WTC11 (cell line): ENCODE measurements at places on chromosomes 12 and 14.

GRCh38 chr14:61532123-61532505 is 163.2 kb upstream of the HIF1A start:
- DNase-seq = no peak

- no peak for DNase-seq
Measured at GRCh38 chr14:92499234-92499633, 14.3 kb upstream of the RIN3 start.

DNA sequence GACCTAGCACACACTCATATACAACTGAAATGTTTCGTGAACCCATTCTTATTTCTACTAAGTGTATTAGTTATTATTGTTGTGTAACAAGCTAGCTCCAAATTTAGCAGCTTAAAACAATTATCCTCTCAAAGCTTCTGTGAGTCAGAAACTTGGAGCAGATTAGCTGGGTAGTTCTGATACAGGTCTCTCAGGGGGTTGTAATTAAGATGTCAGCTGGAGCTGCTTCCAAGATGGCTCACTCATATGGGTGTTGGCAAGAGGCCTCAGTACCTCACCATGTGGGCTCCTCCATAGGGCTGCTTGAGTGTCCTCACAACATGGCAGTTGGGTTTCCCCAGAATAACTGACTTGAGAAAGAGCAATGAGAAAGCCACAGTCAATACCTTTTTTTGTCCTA is 9.8 kb downstream of the GPR135 start:
- DNase-seq = no peak

DNA sequence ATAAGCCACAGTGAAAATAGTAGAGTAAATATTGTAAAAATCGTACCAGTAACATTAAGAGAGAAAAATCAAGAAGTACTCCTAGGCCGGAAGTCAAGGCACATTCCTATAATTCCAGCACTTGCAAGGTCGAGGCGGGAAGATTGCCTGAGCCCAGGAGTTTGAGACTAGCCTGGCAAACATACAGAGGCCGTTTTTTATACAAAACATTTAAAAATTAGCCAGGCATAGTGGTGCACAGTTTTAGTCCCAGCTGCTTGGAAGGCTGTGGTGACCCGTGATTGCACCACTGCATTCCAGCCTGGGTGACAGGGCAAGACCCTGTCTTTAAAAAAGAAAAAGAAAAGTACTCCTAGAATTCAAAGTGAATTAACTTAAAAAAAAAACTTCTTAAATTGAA is 341.8 kb downstream of the C12orf50 start:
- peak; percentile 18 for DNase-seq

DNA sequence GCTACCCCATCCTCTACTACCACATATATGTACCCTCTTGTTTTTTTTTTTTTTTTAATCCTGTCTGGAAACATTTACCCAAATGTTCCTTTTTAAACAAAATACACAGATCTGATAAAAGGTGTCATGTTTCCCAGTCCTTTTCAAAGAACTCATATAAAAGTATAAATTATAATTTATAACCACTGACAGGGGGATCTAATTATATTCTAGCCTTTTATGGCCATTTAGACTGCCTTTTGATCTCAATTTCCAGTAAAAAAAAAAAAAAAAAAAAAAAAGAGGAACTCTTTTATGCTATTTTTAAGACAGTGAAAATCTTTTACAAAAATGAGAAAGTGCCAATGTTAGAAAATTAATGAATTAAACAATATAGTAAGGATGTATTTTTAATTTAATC is 65.0 kb downstream of the NAV3 start:
- DNase-seq = no peak

GRCh38 chr12:121124402-121125109 is 8.1 kb upstream of the P2RX7 start:
- DNase-seq = no peak

DNA sequence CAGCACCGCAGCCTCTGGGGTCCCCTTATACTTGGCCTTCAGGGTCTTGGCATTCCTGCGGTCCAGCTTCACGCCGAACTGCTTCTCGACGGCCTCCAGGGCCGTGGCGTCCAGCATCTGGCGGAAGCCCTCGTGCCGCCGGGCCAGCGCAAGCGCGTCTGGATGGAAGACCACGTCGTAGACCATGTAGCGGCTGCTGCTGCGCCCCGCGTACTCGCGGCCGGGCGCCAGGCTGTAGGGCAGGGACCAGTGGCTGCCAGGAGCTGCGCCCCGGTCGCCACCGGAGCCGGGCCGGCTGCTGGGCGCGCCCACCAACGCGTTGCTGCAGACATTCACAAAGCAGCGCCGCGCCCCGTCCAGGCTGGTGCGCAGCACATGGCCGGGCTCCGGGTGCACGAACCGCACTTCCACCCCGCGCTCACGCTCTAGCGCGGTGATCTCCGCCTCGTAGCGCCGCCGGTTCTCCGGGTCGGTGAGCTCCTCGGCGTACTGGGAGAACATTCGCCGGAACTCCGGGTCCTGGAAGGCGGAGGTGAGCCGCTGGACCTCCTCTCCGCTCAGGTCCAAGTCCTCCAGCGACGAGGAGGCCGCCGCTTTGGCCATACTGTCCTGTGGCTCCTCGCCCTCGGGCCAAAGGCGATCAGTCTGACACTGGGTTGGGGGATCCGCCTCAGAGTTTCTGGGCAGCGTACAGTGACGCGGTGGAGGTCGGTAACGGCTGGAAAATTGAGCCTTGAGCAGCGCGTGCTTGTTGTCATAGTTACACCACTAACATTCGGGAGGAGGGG is at the start of gene DNAAF2:
Gene DNAAF2, minus strand, starts transcription at position 698 of the 788 bp plus-strand sequence. Its CDS starts 95 bp downstream, at position 603.
- peak; percentile 57 for DNase-seq

DNA sequence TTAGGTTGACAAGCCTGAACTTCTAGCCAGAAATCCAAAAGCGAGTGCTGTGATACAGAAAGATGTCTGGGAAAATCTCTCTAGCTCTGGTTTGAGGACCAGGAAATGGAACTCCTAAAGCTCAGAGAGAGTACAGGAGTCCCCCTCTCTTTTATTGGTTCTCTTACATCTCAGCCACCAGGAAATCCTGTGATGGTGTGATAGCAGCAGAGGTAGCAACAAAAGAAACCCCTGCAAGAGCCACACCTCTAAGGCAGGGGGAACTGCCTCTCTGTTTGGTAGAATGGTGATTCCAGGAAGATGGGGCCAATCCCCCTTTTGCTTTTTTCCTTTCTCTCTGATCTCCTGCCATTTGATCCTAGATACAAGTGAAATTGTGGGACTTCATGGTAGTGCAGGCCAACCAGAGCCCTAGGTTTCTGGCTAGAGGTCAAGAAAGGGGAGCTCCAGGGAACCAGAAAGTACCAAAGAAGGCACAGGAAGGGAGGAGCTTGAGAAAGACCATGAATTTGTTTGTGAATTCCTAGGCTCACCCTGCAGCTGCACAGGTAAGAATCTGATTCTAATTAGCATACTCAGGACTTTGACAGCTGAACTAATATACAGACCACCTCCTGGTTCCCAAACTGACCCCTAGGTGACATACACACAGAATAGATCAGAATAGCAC is 88.5 kb downstream of the PAPLN start:
- DNase-seq = no peak

- no peak for DNase-seq
Measured at GRCh38 chr14:32047791-32048190, 29.3 kb upstream of the ARHGAP5 start.

GRCh38 chr12:111748151-111748672 is 18.5 kb upstream of the ALDH2 start:
- no peak for DNase-seq

DNA sequence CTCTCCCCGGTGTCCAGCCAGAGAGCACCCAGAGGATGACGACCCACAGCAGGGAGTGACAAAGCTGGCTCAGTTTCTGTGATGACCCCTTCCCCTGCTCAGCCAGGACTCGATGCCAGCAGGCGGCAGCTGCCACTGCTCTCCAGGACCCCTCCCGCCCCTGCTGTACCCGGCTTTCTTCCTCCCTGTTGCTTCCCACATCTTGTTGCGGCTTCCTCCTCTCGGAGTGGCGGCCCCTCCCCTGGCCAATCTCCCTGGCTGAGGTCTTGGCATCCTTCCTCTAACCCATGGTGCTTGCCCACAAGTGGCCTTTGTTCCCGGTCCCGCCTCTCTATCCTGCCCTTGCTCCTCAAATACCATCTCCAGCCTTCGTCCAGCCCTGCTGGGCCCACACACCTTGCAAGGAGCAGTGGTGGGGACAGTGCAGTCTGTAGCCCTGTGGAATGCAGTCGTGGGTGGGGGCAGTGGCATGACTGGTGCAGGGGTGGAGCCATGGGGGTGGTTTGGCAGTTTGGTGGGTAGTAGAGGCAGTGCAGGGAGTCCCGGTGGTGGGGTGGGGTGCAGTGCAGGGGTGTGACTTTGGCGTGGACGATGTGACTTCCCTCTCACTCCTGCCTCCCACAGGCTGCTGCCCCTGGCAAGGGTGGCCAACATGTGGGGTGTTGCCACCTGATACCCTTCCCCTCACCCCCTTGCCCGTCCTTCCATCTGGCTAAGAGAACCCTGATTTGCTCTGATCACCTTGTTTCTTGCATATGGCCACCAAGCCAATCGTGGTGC is 16.3 kb upstream of the BEGAIN start:
- DNase-seq = no peak

GRCh38 chr14:34003691-34004090 is 52.8 kb upstream of the EGLN3 start:
- DNase-seq = no peak

DNA sequence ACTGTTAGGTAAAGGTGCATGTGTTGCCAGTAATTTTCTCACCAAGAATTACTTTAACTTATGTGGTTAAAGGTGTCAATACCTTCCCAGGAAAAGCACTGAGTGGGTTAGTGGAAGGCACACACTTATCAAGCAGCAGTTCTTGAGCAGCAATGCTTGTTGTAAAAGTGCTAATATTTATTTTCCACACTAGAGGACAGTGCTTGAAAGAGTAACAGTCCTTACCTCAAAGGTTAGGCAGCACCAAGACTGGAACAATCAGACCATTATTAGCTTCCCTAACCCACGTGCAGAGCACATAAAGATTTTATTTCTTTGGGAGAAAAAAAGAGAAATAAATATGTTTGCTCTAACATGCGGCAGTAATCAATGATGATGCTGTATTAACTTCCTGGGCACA is 48.8 kb upstream of the KRR1 start:
- DNase-seq = no peak

- DNase-seq = no peak
Measured at GRCh38 chr12:27331927-27332324, 710 bp upstream of the BMAL2 start.

DNA sequence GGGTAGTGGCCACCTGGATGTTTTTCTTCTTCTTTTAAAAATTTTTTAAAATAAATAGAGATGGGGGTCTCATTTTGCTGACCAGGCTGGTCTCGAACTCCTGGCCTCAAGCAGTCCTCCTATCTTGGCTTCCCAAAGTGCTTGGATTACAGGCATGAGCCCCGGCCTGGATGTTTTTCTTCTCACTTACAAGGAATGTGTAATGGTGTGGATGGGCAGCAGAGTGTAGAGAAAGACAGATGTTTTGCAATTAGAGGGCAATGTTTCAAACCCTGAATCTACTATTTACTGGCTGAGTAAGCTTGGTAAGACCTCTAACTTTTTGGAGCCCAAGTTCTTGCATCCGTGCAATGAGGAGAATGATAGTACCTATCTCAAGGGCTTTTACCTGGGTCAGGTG is 48.1 kb downstream of the ADCK1 start:
- no peak for DNase-seq

- DNase-seq = no peak
Measured at GRCh38 chr14:61477712-61478462, 156.5 kb downstream of the PRKCH start.

DNA sequence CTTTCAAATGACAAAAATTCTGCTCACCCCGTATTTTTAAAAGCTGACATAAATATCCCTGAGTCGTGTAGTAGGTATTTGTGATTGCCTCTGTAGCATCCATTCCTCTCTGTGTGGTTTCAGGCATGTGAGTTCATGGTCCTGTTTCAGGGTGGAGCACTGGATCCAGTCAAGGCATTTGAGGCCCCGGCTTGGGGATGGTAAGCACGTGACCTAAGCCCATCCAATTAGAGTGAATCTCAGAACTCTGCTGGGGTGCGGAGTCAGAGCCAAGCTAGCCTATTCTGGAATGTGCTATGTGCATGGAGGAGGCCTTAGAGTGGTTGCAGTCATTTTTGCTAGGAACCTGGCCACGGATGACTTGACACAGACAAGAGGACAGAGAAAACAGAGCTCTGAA is 4.3 kb upstream of the CSRP2 start:
- DNase-seq = no peak

GRCh38 chr12:110310763-110311162 is 29.7 kb downstream of the ATP2A2 start:
- no peak for DNase-seq

GRCh38 chr14:69077841-69078240 is 75.1 kb downstream of the DCAF5 start:
- no peak for DNase-seq

GRCh38 chr12:8584004-8584403 is 28.7 kb downstream of the AICDA start:
- no peak for DNase-seq

DNA sequence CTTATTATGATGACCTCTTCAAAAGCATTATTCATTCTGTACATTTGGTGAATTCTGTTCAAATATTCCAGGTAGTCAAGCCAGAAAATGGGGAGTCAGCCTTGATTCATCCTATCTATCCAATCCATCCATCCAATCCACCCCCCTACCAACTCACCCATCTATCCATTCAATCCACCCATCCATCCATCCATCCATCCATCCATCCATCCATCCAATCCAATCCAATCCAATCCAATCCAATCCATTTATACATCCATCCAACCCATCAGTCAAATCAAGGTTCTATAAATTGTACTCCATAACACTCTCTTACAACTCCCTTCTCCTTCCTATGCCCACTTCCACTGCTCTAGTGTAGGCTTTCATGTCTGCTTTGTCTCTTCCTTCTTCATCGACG is 35.8 kb upstream of the GRIP1 start:
- no peak for DNase-seq

DNA sequence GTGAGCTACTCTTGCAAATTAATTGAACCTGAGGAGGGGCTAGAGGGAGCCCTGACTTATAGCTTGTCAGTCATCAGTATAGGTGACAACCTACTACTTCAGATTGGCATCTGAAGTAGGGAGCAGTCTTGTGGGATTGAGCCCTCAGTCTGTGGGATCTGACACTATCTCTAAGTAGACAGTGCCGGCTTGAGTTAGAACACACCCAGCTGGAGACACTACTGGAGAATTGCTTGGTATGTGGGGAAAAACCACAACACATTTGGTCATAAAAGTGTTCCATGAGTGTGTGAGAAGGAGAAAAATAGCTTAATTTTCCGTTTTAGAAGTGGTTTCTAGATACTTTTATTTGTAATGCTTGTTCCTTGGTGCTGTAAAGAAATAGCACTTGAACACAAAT is 30.5 kb upstream of the DDHD1 start:
- DNase-seq = no peak
